ENCODE measurements at places on chromosomes 6 and 20. TPM values are rescaled to one million over a fixed set of nuclear protein-coding genes. Genes with fewer than 3 reads are reported as not detected.

GRCh38 chr6:291697-292505 is at the start of gene DUSP22:
Gene DUSP22 (plus strand): TSS chr6:292487. CDS start chr6:292540, 53 bp downstream.
- DNase-seq, result peak; percentile 88

- no peak for DNase-seq
Observed at GRCh38 chr20:47887477-47888080, 102.3 kb upstream of the SULF2 start.

The PRPH2 gene
- 2.0 TPM for polyA plus RNA-seq

DNA sequence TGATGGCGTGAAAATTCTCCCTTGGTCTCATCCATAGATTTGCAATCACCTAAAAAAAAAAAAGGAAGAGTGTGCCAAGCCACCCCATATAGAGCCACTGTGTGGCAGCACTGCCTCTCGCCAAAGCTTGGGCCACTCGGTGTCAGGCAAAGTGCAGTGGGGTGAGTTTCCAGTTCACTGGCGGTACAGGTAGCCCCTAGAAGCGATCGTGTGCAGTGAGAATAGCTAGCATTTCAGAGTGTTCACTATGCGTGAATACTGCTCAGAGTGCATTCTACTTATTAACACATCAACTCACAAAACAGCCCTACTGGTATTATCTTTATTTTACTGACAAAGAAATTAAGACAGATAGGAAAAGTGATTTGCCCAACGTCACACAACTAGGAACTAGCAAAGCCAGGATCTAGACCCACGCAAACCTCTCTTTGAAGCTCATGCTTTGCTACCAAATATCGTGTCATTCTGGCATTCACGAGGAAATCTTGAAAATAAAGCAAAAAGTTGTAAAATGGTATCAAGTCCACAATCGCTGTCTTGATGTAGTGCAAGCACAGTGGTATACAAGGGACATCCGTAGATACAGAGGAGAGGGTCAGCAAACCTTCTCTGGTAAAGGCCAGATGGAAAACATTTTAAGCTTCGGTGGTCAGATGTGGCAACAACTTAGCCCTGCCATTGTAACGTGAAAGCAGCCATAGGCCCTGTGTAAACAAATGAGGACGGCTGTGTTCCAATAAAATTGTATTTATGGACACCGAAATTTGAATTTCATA is 10.4 kb upstream of the GCNT2 start:
- DNase-seq, result peak; percentile 72

GRCh38 chr6:154127657-154128056 is 88.6 kb downstream of the OPRM1 start:
- no peak for DNase-seq
